SK-N-SH treated with all-trans-retinoic acid at 6 μM for 48 hours (cell line): ENCODE measurements at places on chromosomes 4 and X.

GRCh38 chrX:142994988-142995387 lies 30.7 kb upstream of the SPANXN4 start:
- ATAC-seq, result no peak

GRCh38 chr4:172061204-172061603 lies 248.0 kb downstream of the GALNTL6 start:
- no peak for ATAC-seq

GRCh38 chr4:10731690-10732089 lies 47.1 kb upstream of the CLNK start:
- ATAC-seq, result no peak

- no peak for ATAC-seq
These were observed 1.8 kb downstream of the RIPPLY1 start for GRCh38 chrX:106901341-106901740.

- 0 out of 3 replicates have a peak, but pooled peaks have one; percentile 30 for ATAC-seq
These were observed 303.7 kb upstream of the MAGEB2 start for GRCh38 chrX:29911673-29912072.

- ATAC-seq, result no peak
These were observed 79.9 kb downstream of the SLC7A11 start for GRCh38 chr4:138162259-138162658.

DNA sequence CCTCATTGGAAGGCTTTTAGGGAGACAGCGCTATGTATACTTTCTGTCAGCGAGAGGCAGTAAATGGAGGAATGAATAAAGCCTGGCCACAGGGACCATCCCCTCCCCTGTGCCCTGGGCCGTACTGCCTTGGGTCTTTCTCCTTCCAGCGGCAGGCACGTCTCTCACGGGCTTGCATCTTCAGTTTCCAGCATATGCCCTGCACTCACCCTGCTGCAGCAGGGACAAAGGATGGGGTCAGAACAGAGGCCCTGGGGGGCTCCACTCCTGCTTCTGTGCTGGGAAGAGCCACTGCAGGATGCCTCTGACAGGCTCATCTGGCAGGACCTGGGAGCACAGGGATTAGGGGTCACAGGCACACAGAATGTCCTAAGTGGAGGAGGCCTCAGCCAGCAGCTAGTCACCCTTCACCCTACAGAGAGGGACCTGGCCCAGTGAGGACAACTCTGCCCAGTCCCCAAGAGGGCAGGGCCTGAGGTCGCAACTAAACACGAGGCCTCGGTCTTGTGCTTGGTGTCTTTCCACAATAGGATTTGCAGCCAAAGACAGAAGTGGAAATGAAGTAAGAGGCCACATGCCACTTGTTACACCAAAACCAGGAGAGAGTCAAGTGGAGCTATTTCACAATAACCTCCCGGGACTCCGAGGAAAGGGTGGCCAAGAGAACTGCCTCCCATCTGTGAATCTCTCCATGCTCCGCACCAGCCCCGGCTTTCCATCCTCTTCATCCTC lies 150.8 kb downstream of the AFAP1 start:
- no peak for ATAC-seq

GRCh38 chr4:52550186-52550585 lies 108.9 kb downstream of the USP46 start:
- ATAC-seq, result no peak

- ATAC-seq, result no peak
These were observed 131.9 kb downstream of the REELD1 start for GRCh38 chr4:146346276-146346675.

DNA sequence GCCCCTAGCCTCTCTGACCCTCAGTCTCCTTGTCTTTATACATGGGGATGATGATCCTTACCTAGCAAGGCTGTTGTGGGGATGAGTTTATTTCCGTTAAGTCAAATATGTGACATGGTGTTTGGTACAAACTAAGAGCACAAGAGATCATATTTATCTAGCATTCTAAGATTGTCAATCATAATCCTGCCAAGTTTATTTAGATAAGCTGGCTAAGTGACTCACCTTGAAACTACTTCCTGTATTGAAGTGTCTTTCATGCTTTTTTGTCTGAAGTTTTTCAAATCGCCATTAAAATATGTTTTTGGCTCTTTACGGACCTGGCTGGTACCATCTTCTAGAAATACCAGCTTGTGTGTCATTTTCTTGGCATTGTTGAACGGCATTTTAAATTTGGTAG lies 30.7 kb downstream of the MAP7D3 start:
- no peak for ATAC-seq

GRCh38 chr4:70667740-70668535 lies 1.6 kb upstream of the JCHAIN start:
- no peak for ATAC-seq

GRCh38 chr4:94165256-94165655 lies 42.4 kb upstream of the SMARCAD1 start:
- no peak for ATAC-seq

GRCh38 chrX:132948648-132949260 lies 9.7 kb downstream of the HS6ST2 start:
- no peak for ATAC-seq

DNA sequence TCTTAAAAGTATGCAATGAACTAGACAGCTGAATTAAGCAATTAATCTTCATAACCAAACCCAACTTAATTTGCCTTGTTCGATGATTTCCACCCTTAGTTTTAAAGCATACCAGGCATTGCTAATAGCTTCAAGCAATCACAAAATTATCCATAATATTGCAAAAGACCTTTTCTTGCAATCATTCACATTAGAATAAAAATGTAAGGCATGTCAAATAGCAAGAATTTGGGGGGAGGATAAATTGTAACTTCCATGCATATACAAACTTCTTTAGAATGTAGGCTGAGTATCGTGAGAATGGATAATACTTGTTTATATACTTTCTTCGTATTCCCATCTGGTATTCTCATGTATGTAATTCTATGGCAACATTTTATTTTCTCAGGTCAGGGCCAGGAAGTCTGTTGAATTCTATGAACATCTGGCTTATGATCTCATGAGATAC lies 28.7 kb upstream of the BMP2K start:
- ATAC-seq, result no peak

DNA sequence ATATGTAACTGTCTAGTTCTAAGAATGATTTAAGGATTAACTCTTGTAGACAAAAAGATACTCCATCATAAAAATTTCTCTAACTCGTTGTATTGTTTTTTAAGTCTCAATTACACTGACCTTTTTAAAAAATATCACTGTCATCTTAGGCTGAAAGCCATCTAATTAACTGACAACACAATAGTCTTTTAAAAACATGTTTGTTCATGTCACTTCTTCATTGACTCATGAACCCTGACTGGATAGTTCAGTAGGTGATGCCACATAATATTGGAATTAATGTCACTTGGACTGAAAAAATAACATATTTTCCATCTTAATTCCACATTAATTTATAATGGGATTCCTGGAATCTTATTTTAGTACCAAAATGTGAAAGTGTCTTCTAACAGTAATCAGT lies 179.3 kb downstream of the ADGRL3 start:
- ATAC-seq, result no peak

DNA sequence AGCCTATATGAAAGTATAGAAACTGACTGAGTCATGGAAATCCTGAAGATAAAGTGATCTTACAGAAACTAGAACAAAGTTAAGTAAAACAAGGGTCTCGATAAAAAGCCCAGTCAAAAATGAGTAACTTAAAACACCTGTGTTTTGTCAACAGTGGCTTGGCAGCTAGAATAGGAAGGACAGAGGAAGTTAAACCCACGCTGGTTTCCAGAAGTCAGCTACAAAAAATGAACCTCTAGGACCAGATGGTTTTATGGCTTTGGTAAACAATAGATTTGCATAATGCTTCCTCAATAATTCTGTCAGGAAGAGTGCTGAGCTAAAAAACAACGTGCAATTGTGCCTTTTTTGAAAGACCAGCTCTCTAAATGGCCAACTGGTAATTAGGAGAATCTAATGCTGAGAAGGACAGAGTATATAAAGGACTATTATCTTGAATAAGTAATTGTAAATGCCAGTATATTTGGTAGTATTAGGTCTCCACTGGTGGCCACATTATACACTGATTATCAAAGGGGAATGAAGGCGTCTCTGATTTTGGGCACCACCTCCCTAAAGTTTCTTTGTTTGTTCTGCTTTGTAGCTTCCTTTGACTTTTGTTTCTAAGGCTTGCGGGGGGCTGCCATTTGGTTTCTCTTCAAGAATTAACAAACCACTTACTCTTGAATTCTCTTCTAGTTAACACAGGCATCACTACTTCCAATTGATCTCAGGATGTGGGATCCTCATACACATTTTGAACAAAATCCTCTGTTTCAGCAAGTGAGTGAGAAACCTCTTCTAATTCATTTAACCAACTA lies 72.2 kb upstream of the PPP3CA start:
- ATAC-seq, result no peak
